ENCODE measurements at places on chromosomes 5 and 9. TPM values are rescaled to one million over a fixed set of nuclear protein-coding genes. Genes with fewer than 3 reads are reported as not detected.

DNA sequence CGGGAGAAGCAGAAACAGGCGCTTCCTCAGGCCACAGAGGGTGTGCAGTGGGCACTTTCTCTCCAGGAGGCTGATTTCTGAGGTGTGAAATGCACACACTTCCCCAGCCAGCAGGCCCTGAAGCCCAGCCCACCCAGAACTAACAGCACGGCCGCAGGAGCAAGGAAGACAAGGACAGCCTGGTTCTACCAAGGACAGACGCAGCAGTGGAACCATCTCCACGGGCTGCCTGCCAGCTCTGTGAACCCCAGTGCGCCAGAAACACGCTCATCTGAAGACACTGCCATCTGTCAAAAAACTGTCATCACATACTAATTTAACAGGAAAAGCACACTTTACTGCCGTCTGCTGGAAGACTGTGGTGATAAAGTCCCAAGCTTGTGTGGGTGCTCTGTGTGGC, 40.7 kb downstream of the MAPK9 start:
- DNase-seq, result no peak

GRCh38 chr5:173751266-173751600, 134.8 kb upstream of the BOD1 start:
- DNase-seq, result no peak

DNA sequence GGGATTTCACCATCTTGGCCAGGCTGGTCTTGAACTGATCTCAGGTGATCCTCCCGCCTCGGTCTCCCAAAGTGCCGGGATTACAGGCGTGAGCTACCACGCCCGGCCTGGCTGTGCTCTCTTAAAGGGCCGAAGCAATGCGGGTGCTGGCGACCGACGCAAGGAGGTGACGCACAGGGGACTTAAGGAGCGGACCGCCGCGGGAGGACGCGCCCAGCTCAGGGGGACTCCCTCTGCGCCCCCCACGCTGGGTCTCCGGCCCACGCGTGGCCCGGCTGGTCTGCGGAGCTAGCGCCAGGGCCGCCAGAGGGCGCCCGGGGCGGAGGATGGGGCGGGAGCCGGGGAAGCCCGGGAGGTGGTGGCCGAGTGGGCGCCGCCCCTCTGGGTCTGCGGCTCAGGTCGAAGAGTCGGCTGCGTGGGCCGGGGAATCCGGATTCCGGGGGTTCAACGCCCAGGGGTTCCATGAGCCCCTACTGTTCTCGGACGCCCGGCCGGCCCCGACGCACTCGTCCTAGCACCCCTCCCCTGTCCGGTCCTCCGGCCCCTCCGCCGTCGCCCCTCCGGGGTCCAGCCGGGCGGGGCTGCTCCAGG, 502 bp upstream of the CERCAM start:
- DNase-seq, result peak; percentile 73

BTNL8 gene
- not detected for total RNA-seq

CKMT2 gene
- not detected for total RNA-seq

GRCh38 chr5:160048131-160048530, 39.2 kb downstream of the TTC1 start:
- no peak for DNase-seq

GRCh38 chr5:57432876-57433275, 49.7 kb downstream of the ACTBL2 start:
- no peak for DNase-seq

PCDHB9 gene
- not detected for total RNA-seq
